CD4-positive, alpha-beta T cell (primary cell): ENCODE measurements at places on chromosomes 16 and 17.

- H3K27ac ChIP-seq = no peak overlapping the region
- H3K4me3 ChIP-seq = no peak overlapping the region
- no peak for DNase-seq
- H3K36me3 ChIP-seq = no peaks in the 10 kb centered on the region
- no peaks in the 10 kb centered on the region for H3K4me1 ChIP-seq
- H3K27me3 ChIP-seq = no peaks in the 10 kb centered on the region
Measured at GRCh38 chr16:82643136-82643535, 16.4 kb downstream of the CDH13 start.

DNA sequence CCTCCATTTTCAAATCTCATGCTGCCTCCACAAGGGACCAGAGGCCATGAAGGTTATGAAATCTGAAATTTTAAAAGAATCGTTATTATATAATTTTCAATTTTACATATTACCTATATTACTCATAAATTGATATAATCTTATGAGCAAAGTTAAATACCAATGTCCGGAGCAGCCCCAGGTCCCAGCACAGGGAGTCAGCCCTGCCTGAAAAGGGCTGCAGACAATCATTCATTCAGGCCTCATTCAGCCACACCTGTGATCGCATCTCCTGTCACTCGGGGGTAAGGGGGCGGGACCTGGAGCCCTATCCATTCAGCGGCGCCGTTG lies 172.5 kb downstream of the AHSP start:
- H3K4me3 ChIP-seq = peak overlapping the region; percentile 89
- H3K27ac ChIP-seq = peak overlapping the region; percentile 92
- peaks cover 29% of the 10 kb centered on the region for H3K36me3 ChIP-seq

DNA sequence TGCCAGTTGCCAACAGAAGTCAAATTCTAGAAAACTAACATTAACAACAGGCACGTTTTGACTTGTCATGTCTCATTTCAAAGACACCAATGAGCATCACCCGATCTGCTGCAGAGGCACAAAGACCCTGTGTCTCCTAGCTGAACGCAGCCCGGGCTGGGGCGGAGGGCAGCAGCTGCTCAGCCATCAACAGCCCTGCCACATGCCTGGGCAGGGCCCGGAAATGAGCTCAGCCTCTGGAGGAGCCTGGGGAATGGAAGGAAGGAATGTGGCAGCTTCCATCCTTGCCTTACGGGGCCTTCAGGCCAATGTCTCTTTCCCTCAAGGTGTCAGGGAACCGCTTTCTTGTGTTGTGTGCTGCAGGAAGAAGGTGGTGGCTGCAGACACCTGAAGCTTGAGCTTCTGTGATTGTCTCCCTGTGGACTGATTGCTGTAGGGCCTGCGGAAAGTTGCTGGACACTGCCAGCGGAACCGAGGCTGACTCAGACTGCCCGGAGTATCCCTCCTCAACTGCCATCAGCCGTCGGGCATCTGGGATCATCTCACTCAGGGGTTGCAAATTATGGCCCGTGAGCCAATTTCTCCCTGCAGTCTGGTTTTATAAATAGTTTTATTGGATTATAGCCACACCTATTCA lies 7.3 kb downstream of the CDH13 start:
- H3K4me1 ChIP-seq = no peaks in the 10 kb centered on the region
- H3K27ac ChIP-seq = no peak overlapping the region
- no peak for DNase-seq
- H3K36me3 ChIP-seq = no peaks in the 10 kb centered on the region
- H3K27me3 ChIP-seq = peaks cover 4% of the 10 kb centered on the region
- no peak overlapping the region for H3K4me3 ChIP-seq

DNA sequence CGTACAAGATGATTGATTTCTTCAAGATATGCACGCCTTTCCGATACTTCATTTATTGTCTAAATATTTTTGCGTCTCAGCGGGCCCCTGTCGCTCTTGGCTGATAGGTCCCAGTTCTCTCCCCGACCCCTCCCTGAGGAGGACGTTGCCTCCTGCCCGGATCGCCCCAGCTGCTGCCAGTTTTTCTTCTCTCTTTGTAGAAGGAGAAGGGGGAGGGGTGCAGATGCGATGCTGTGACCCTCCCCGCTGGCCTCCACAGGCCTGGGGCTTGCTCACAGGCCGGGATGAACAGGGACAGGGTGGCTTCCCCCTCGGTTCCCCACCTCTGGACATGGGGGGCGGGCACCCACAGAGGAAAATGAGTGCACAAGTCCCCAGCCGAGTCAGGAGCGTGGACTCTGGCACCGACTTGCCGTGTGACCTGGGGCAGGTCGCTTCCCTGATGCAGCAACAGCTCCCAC lies 53.6 kb upstream of the ZC3H18 start:
- no peaks in the 10 kb centered on the region for H3K4me1 ChIP-seq

GRCh38 chr17:47077576-47077975 lies 98.5 kb upstream of the RPRML start:
- H3K27me3 ChIP-seq = no peaks in the 10 kb centered on the region
- no peak overlapping the region for H3K4me3 ChIP-seq
- no peak for DNase-seq
- no peak overlapping the region for H3K27ac ChIP-seq
- H3K4me1 ChIP-seq = no peaks in the 10 kb centered on the region

DNA sequence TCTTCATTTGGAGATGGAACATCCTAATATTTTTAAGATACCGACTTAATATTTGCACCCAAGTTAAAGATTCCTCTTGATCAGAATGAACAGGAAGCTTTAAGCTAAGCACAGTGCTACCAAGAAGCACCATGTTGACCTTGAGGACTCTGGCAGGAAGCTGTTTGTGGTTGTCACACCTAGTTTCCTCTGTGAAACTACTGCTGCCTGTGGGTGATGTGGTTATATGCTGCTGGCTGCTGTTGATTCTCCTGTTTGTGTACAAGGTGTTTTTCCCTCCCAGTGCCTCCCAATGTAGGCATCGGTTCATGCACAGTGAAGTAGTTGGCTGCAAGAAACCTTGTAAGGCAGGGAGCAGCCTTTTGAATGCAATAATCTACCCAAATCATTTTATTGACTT lies 23.4 kb downstream of the RBL2 start:
- H3K4me1 ChIP-seq = peaks cover 67% of the 10 kb centered on the region
- peak overlapping the region; percentile 60 for H3K27ac ChIP-seq
- no peaks in the 10 kb centered on the region for H3K27me3 ChIP-seq
- DNase-seq = peak; percentile 62

- H3K36me3 ChIP-seq = no peaks in the 10 kb centered on the region
- no peak for DNase-seq
- no peaks in the 10 kb centered on the region for H3K27me3 ChIP-seq
- no peak overlapping the region for H3K4me3 ChIP-seq
- no peak overlapping the region for H3K27ac ChIP-seq
Measured at GRCh38 chr17:72705905-72706395, 386.5 kb downstream of the SLC39A11 start.

GRCh38 chr17:27596566-27597187 lies 34.3 kb upstream of the LGALS9 start:
- no peaks in the 10 kb centered on the region for H3K27me3 ChIP-seq
- H3K36me3 ChIP-seq = peaks cover 11% of the 10 kb centered on the region
- no peak overlapping the region for H3K27ac ChIP-seq
- no peak overlapping the region for H3K4me3 ChIP-seq
- no peaks in the 10 kb centered on the region for H3K4me1 ChIP-seq
- no peak for DNase-seq

DNA sequence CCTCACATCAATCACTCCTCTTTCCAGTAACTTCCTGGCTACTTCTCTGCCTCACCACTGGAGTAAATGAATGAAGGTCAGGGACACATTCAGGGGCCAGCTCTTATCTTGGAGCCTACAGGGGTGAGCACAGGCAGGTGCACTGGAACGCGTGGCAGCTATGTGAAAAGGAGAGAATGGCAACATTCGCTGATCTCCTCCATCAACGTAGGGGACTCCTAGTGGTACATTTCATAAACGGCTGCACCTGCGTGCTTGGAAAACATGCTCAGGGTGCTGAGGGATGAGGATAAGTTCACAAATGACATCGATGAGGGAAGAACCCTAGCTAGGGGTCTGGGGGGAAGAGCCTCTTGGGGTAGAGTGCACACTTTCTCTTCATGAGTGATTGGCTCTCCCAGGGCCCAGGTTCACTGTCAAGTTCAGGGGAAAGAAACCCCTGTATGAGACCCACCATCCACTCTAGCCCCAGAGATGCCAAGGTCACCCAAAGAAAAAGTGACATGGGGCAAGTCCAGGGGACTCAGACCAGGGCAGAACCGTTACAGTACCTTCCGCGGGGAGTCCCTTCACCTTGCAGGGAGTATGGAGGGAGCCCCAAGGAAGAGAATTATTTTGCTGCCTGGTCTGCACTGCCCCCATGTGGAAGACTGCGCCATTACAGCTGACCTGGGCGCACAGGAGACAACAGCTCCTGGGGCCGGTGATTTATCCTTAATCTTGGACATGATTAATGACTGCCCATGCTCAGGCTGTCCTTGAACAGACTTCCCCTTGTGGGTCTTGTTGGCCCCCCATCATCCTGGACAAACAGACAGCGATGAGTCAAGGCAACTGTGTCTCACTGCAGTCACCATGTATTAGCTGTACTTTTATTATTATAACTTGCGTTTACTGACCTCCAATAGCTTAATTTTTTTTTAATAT lies 30.1 kb downstream of the VAC14 start:
- peaks cover 53% of the 10 kb centered on the region for H3K36me3 ChIP-seq
- no peak overlapping the region for H3K27ac ChIP-seq
- H3K27me3 ChIP-seq = no peaks in the 10 kb centered on the region
- DNase-seq = peak; percentile 32
- no peak overlapping the region for H3K4me3 ChIP-seq
- no peaks in the 10 kb centered on the region for H3K4me1 ChIP-seq

- no peak overlapping the region for H3K4me3 ChIP-seq
- no peak overlapping the region for H3K27ac ChIP-seq
- DNase-seq = no peak
- no peaks in the 10 kb centered on the region for H3K36me3 ChIP-seq
- no peaks in the 10 kb centered on the region for H3K27me3 ChIP-seq
- peaks cover 26% of the 10 kb centered on the region for H3K4me1 ChIP-seq
Measured at GRCh38 chr16:56855201-56855600, 9.8 kb upstream of the SLC12A3 start.

- DNase-seq = no peak
- H3K27me3 ChIP-seq = no peaks in the 10 kb centered on the region
- no peaks in the 10 kb centered on the region for H3K4me1 ChIP-seq
- no peaks in the 10 kb centered on the region for H3K36me3 ChIP-seq
- H3K27ac ChIP-seq = no peak overlapping the region
Measured at GRCh38 chr17:61250335-61250890, 149.2 kb upstream of the TBX2 start.

DNA sequence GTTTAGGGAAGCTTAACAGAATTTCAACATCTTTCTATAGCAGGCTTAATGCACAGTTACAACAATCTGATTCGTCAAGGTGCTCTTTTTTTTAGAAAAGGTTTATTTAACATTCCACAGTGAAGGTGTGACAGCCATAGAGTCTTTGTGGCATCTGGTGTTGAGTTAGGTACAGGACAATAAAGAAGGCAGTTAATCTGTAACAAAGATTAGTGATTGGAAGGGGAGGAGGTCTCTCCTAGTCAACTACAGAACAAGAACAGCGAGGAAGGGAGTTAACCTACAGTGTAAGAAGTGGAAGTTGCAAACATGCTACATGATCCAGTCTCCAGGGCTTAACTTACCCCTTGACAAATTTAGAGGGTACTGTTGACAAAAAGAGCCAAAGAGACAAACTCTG lies 3.0 kb upstream of the ZDHHC7 start:
- no peak overlapping the region for H3K27ac ChIP-seq
- H3K36me3 ChIP-seq = no peaks in the 10 kb centered on the region
- H3K27me3 ChIP-seq = no peaks in the 10 kb centered on the region
- peaks cover 31% of the 10 kb centered on the region for H3K4me1 ChIP-seq
- no peak for DNase-seq
- no peak overlapping the region for H3K4me3 ChIP-seq

DNA sequence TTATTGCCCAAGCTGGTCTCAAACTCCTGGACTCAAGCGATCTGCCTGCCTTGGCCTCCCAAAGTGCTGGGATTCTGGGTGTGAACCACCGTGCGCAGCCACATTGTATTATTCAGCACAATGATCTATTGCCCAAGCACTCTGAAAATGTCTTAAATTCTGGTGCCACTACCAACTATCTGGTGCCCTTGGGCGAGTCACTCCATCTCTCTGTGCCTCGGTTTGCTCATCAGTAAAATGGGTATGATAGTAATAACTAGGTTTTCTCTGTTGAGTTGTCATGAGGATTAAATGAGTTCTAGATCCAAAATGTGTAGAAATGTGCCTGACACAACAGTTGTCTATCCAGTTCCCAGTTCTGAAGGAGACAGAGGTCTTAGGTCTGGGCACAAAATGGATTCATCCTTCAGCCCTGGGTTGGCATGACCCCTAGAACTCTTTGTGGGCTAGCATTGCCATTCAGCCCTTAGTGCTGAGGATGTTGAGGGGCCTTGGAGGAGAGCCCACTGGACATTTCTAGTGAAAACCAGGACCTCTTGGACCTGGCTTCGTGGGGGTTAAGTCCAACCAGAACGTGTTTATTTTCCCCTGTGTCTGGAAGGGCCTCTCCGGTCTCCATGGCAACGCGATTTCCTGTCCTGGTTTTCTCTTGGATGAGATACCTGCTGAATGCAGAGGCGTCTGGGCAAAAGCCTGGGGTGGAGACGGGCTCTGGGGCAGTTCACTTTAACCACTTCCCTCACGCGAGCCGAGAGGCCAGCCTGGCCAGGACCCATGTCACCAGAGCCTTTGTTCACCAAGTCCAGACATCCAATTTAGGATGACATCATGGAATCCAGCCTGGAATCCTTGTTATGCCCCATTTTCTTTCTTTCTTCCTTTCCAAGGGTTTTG lies 43.7 kb upstream of the TNRC6A start:
- H3K36me3 ChIP-seq = no peaks in the 10 kb centered on the region
- H3K4me1 ChIP-seq = no peaks in the 10 kb centered on the region
- H3K27me3 ChIP-seq = no peaks in the 10 kb centered on the region
- no peak overlapping the region for H3K4me3 ChIP-seq
- no peak for DNase-seq

GRCh38 chr17:81097134-81097942 lies 62.4 kb downstream of the BAIAP2 start:
- H3K4me3 ChIP-seq = no peak overlapping the region
- DNase-seq = no peak
- no peaks in the 10 kb centered on the region for H3K36me3 ChIP-seq
- no peak overlapping the region for H3K27ac ChIP-seq
- H3K4me1 ChIP-seq = peaks cover 75% of the 10 kb centered on the region

GRCh38 chr16:49800876-49801275 lies 55.0 kb downstream of the ZNF423 start:
- H3K4me1 ChIP-seq = no peaks in the 10 kb centered on the region
- no peaks in the 10 kb centered on the region for H3K36me3 ChIP-seq
- H3K4me3 ChIP-seq = no peak overlapping the region
- no peak for DNase-seq

GRCh38 chr17:27217631-27218030 lies 76.3 kb upstream of the WSB1 start:
- H3K27me3 ChIP-seq = no peaks in the 10 kb centered on the region
- H3K4me1 ChIP-seq = peaks cover 14% of the 10 kb centered on the region
- no peaks in the 10 kb centered on the region for H3K36me3 ChIP-seq
- DNase-seq = no peak
- no peak overlapping the region for H3K4me3 ChIP-seq
